NCI-H345 (cell line): ENCODE measurements at places on chromosomes 12 and 14.

DNA sequence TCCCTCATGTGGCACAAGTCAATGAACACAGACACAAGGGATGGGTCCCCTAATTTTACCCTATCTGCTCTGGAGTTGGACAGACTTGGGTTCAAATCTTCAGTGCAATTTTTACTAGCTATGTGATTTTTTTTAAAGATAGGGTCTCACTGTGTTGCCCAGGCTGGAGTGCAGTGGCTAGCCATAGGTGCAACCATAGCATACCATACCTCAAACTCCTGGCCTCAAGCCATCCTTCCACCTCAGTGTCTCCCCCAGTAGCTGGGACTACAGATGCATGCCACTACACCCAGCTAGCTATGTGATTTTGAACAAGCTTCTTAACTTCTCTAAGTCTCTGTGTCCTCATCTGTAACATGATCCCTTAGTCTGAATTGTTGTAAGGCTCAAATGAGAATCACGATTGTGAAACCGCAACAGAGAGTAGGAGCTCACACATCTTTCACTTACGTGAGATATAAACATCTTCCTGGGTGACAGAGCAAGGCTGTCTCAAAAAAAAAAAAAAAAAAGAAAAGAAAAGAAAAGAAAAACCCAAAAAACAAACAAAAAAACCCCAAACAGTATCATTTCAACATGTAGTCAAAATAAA is 4.7 kb downstream of the CALCOCO1 start:
- no peak for DNase-seq

GRCh38 chr14:79011091-79011919 is 841.1 kb downstream of the NRXN3 start:
- DNase-seq, result peak; percentile 42

DNA sequence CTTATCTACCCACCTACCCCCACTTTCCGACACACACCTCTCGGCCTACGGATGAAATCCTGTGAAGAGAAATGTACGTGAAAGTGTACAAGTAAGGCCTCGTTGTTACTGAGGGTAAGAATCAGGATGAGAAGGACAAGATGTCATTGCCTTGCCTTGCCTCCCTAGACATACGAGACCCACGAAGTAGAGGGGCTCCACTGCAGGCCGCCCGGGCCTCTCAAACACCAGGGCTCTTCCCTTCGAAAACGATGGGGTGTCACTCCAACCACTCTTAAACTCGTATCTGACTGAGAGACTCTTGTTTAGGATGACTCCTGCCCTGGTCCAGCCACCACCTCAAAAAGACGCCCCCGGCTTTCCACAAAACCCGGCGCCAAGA is 498 bp downstream of the RACGAP1 start:
- DNase-seq, result no peak

DNA sequence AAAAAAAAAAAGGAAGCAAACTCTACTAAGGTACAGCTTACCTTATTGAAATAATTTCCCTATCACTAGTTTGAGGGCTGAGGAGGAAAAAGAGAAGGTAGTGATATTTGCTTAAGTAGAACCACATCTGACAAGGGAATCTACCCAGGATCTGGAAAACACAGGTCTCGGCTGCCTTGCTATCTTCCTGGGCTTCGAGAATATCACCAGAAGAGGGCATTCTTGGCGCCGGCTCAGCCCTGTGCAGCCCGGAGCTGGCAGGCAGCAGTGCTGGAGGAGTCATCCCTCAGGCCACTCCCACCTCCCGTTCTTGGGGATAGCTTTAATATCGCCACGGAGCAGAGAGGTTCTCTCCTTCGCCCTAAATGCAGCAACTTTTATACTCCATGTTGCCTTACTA is 1181.2 kb downstream of the VRK1 start:
- peak; percentile 78 for DNase-seq

DNA sequence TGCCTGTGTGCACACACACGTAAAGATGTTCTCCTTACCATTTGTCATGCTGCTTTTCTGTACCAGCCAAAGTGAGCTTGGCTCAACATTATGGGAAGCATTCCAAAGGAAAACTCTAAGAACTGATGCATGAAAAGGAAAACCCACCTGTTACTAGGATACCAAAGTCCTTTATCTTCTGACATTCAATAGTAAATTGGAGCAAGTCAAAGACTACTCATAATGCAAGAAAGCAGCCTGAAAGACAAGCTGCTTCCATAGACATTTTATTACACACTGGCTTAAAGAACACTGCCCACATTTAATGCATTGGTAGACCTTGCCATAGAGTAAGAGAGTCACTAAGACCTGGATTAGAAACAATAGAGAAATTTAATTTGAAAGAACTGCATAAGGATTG is 159.0 kb downstream of the LRIG3 start:
- DNase-seq, result peak; percentile 44

- DNase-seq, result no peak
Measured at GRCh38 chr14:95402578-95402977, 82.9 kb upstream of the CLMN start.

GRCh38 chr14:74527736-74528280 is 34.2 kb downstream of the ISCA2 start:
- DNase-seq, result no peak

DNA sequence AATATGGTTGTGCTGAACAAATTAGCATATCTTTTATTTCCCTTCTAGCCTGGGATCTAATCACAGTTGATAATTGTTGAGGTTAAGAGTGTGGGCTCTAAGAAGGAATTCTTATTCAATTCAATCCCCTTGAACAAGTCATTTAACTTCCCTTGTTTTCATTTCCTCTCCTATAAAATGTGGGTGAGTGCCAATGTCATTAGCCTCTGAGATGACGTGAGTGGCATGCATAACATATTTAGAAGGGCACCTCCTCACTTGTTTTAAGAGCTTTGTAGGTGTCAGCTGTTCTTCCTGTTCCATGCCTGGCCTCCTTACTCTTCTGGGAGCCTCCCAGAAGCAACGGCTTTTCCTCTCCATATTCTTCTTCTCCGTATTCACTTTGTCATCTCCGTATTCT is 155.4 kb upstream of the NEDD1 start:
- no peak for DNase-seq
